ENCODE measurements at places on chromosomes 13 and 19.

DNA sequence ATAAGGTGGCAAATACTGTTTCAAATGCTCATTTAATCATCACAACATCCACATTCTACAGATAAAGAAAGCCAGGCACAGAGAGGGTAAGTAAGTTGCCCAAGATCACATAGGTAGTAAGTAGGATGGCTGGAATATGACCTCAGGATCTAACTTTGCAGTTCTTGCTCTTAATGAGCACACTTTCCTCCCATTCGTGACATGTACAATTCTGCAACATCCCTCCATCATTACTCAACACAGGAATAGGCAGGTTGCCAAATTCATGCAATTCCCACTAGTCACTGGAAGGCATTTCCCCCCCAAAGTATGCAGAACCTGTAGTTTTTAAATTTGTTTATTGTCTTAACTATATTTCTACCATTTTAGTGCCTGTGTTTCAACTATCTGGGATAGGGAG, 109.2 kb downstream of the OLFM4 start:
- DNase-seq = no peak

DNA sequence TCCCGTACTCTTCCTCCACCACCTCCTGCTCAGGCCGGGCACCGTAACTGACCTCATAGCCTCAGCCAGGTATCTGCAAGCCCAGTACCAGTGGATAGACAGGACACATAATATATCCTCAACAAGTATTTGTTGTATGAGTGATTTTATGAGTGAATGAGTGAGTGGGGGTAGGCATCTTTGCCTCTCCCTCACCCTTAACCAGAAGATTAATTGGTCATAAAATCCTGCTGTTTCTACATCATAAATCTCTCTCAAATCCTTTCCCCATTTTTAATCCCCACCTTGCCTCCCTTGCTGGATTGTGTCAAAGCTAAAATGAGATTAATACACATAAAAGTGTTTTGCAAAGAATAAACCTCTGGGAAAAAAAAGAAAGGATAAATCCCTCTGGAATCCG, 44.4 kb upstream of the HMGB1 start:
- DNase-seq = no peak

DNA sequence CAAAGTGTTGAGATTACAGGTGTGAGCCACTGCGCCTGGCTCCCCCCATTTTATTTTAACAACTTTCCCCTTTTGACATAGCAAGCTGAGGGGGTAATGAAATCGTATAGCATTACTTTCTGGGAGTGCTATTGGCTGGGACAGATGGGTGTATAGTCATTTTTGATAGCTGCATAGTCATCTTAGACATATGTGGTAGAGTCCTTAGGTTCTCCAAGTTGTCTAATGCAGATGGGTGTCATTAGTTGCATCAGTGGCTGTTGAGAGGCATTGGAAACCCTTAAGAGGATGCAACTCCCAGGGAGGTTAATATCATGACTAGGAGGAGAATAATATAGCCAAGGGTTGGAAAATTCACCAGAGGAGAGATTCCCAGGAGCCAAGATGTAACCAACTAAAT, 28.6 kb upstream of the PNMA8B start:
- no peak for DNase-seq

GRCh38 chr13:44400736-44401135, 27.1 kb downstream of the SERP2 start:
- no peak for DNase-seq

GRCh38 chr13:29504691-29505090, 90.8 kb downstream of the SLC7A1 start:
- DNase-seq = no peak

- DNase-seq = no peak
Observed at GRCh38 chr13:43728421-43728820, 58.4 kb downstream of the ENOX1 start.

- DNase-seq = no peak
Observed at GRCh38 chr13:101026736-101027398, 352.3 kb upstream of the TMTC4 start.

DNA sequence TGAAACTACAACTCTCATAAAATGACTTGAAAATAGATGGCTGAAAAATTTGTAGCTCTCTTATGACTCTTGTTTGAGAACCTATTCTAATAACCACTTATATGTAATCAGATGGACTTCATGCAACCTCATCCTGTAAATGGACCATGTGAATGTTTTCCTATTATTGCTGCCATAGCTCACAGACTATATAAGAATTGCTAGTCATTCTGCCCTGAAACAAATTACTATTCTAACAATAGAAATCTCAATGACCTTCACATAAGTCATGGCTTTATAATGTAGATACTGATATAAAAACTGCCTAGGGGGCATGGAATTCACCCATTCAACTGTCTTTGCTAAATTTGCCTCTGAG, 1111.0 kb upstream of the ATXN8OS start:
- no peak for DNase-seq
